T-cell (primary cell): ENCODE measurements at places on chromosomes 2 and 18.

DNA sequence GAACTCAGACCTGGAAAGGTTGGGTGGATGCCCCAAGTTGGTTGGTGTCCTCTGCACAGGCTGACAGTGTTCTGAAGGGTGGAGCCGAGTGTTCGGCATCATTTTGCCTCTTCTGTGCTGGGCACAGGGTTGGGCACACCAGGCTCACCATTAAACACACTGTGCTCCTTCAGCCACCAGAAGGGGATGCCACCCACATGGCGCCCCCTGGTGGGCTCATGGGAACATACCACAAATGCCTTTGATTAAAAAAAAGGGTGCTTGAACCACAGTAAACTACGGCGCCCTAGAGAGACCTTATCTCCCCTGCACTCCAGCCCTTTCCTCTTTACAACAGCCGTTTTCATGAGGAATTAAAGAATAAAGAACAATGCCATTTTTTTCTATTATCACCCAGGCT, 89.4 kb downstream of the CELF4 start:
- no peaks in the 10 kb centered on the region for H3K4me1 ChIP-seq
- H3K4me3 ChIP-seq, result no peak overlapping the region
- H3K36me3 ChIP-seq, result no peaks in the 10 kb centered on the region
- H3K27me3 ChIP-seq, result peaks cover 39% of the 10 kb centered on the region

DNA sequence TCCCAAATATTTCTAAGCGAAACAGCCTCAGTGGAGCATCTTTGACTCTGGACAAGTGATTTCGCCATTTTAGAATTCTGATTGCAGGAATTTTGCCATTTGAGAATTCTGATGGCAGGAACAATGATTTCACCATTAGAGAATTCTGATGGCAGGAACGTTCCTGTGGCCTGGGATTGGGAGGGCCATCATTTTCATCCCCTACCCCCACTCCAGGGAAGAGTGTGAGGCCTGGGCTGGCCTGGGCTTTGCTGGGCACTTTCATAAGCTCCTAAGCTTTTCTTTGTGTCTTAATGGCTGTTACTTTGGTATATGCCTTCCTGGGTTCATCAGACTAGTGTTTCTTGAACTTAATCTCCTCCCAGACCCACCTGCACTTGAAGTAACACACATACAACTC, 129.3 kb upstream of the EPAS1 start:
- DNase-seq, result no peak
- no peaks in the 10 kb centered on the region for H3K36me3 ChIP-seq
- peaks cover 2% of the 10 kb centered on the region for H3K27me3 ChIP-seq
- H3K4me1 ChIP-seq, result no peaks in the 10 kb centered on the region

GRCh38 chr2:224658780-224659405, 57.3 kb downstream of the CCDC195 start:
- H3K36me3 ChIP-seq, result no peaks in the 10 kb centered on the region
- H3K4me3 ChIP-seq, result no peak overlapping the region
- no peak for DNase-seq
- no peak overlapping the region for H3K27ac ChIP-seq
- H3K4me1 ChIP-seq, result no peaks in the 10 kb centered on the region

- no peaks in the 10 kb centered on the region for H3K36me3 ChIP-seq
- no peak for DNase-seq
- no peak overlapping the region for H3K27ac ChIP-seq
- H3K4me3 ChIP-seq, result no peak overlapping the region
- no peaks in the 10 kb centered on the region for H3K4me1 ChIP-seq
- H3K27me3 ChIP-seq, result no peaks in the 10 kb centered on the region
Observed at GRCh38 chr2:205720451-205720902, 38.2 kb downstream of the NRP2 start.

DNA sequence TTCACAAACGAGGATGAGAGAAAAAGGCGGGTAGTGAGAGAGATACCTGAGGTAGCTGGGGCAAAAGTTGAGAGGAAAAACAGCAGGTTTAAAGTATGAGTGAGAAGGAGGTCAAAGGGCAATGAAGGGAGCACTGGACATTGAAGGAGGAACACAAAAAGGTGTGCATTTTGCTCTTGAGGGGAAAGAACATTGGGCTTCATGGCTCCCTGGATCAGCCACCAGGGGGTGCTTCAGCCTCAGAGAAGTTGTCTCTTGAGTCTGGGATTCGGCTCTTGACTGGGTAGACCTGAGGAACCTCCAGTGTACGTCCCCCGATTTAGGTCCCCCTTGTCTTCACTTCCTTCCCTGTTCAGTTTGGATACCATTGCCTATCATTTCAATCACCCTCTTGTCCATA, 128.5 kb downstream of the RAPGEF4 start:
- DNase-seq, result peak; percentile 39
- no peaks in the 10 kb centered on the region for H3K36me3 ChIP-seq
- peaks cover 3% of the 10 kb centered on the region for H3K27me3 ChIP-seq

DNA sequence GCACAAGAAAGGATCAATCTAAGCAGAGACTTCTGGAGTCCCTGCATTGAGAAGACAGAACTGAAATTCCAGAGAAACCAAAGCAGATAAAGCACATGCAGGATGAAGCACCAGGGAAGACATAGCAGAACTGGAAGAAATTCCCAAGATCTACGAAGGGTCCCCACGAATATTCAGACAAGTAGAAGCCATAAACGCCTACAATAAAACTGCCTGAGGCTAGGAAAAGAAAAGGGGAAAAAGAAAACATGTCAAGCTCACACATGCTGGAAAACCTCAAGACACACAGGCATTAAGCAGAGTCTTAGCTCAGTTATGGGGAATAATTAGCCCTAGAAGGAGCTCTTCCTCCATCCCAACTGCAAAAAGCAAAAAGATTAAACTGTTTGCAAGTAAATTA, 171.2 kb downstream of the NBAS start:
- H3K36me3 ChIP-seq, result peaks cover 11% of the 10 kb centered on the region
- no peaks in the 10 kb centered on the region for H3K4me1 ChIP-seq
- H3K27me3 ChIP-seq, result no peaks in the 10 kb centered on the region
- H3K4me3 ChIP-seq, result no peak overlapping the region
- no peak overlapping the region for H3K27ac ChIP-seq

GRCh38 chr2:205660521-205661124, 21.7 kb upstream of the NRP2 start:
- no peak overlapping the region for H3K27ac ChIP-seq
- peak; percentile 8 for DNase-seq
- no peaks in the 10 kb centered on the region for H3K36me3 ChIP-seq
- peaks cover 5% of the 10 kb centered on the region for H3K4me1 ChIP-seq
- H3K27me3 ChIP-seq, result no peaks in the 10 kb centered on the region
- H3K4me3 ChIP-seq, result no peak overlapping the region

DNA sequence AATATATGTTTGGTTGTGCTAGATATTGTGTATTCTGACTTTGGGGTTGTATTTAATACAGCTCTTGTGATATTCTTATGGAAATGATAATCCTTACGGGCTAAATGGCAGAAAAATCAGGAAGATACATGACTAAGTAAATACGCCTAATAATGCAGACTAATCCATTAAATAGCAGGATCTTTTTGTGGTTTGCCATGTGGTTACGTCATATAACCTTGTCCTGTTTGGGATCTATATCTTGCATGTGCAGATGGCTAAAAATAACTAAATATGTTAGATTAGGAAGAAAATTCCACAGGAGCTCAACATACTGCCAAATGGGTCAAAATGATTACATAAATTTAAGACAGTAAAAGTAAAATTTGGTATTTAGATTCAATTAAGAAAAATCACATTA, 83.0 kb downstream of the NEB start:
- no peaks in the 10 kb centered on the region for H3K4me1 ChIP-seq
- DNase-seq, result no peak
- H3K36me3 ChIP-seq, result no peaks in the 10 kb centered on the region
- H3K4me3 ChIP-seq, result no peak overlapping the region
- no peak overlapping the region for H3K27ac ChIP-seq

GRCh38 chr2:237967463-237967951, 693 bp downstream of the UBE2F start:
- H3K4me3 ChIP-seq, result peak overlapping the region; percentile 80
- H3K27ac ChIP-seq, result peak overlapping the region; percentile 51
- DNase-seq, result no peak

DNA sequence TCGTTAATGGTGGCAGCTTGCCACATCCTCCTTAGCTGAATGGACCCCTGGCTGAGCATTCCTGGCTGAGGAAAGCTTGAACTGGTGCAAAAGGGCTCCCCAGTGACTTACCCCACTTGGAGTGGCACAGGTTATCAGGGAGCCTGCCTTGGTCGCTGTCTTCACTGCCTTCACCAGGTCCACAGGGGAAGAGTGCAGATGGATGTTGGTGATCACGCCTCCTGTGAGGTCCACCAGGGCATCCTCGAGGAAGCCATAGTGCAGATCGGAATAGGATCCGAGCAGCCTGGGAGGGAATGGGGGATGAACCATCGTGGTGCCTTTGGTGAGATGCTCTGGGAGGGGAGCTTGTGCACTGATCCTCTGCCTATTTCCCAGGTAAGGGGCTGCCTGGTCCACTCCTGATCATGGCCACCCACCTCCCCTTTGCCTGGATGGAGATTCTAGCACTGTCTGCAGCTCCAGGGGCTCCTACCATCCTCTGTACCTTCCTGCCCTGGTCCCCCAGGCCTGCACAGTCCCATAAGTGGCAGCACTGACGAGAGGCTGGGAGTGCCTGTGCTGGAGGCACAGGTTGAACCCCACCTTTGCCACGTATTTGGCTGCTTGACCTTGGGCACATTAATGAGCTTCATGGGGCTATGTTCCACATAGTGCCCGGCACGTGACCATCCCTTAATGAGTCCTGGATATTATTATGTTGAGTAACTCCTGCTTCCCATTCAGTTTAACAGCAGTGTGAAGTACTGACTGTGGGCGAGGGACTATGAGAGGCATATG, 43.0 kb downstream of the CAPN13 start:
- H3K27ac ChIP-seq, result no peak overlapping the region
- no peak overlapping the region for H3K4me3 ChIP-seq
- DNase-seq, result no peak
- no peaks in the 10 kb centered on the region for H3K27me3 ChIP-seq
- H3K36me3 ChIP-seq, result no peaks in the 10 kb centered on the region
- no peaks in the 10 kb centered on the region for H3K4me1 ChIP-seq

DNA sequence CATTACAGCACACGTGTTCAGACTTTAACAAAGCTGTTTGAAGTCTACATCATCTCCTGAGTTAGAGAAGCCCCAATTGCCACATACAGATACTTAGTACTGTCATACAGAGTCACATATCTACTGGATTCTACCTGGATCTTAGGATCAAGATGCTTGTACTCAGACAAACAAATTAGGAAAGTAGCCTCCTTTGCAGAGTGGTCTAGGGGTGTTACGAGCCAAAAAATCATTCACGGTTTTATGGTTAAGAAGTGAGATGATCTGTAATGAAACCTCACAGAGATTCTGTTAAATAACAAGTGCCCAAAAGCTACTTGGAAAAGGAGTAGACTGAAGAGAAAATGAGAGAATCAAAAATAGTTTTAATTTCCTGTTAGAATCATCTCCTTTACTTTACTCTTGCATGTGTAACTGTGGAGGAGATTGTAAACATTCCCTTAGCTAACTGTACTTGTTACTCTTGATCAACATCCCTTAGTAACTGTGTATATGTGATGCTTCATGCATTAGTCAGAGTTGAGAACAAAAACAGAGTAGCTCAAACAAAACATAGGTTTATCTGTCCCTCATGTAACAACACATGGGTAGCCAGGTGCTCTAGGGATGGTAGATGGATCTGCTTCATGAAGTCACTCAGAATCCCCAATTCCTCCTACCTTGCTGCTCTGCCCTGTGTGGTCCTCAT, 16.4 kb upstream of the IL1RL1 start:
- no peaks in the 10 kb centered on the region for H3K4me1 ChIP-seq
- H3K4me3 ChIP-seq, result no peak overlapping the region
- no peak for DNase-seq
- H3K36me3 ChIP-seq, result no peaks in the 10 kb centered on the region
- no peaks in the 10 kb centered on the region for H3K27me3 ChIP-seq
- no peak overlapping the region for H3K27ac ChIP-seq

- H3K27me3 ChIP-seq, result peaks cover 54% of the 10 kb centered on the region
- H3K4me1 ChIP-seq, result peaks cover 20% of the 10 kb centered on the region
- no peak overlapping the region for H3K4me3 ChIP-seq
- no peak for DNase-seq
- no peaks in the 10 kb centered on the region for H3K36me3 ChIP-seq
Observed at GRCh38 chr2:10548626-10549025, 100.5 kb upstream of the ODC1 start.

GRCh38 chr2:231482806-231483391, 18.6 kb upstream of the NCL start:
- peak overlapping the region; percentile 56 for H3K4me3 ChIP-seq
- H3K4me1 ChIP-seq, result no peaks in the 10 kb centered on the region
- H3K27ac ChIP-seq, result peak overlapping the region; percentile 78

- no peak overlapping the region for H3K4me3 ChIP-seq
- H3K27ac ChIP-seq, result no peak overlapping the region
- DNase-seq, result no peak
- H3K27me3 ChIP-seq, result peaks cover 8% of the 10 kb centered on the region
Observed at GRCh38 chr2:54740333-54740732, 16.9 kb downstream of the EML6 start.

- H3K4me1 ChIP-seq, result peaks cover 34% of the 10 kb centered on the region
- H3K27ac ChIP-seq, result peak overlapping the region; percentile 96
- no peaks in the 10 kb centered on the region for H3K27me3 ChIP-seq
- no peak for DNase-seq
Observed at GRCh38 chr2:42359965-42360483, 993 bp downstream of the COX7A2L start.
